ENCODE measurements at places on chromosomes 11 and 22.

DNA sequence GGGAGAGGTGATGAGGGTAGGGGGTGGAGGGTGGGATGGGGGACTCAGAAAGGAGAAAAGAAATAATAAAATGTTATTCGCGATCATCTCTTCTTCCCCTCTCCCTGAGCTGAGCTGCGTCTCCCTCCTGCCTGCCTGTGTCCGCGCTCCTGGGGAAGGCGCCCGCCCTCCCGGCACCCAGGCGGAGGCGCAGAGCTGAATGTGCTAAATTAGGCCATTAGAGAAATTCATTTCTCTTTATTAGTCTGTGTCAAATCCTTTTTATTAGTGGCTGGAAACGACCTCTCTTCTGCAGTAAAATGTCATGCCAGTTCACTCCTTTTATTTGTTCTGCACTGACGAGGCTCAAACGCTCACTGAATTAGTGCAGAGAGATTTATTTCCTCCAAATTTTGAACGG, 116.1 kb downstream of the FEZ1 start:
- no peak for DNase-seq

- no peak for DNase-seq
Observed at GRCh38 chr22:33570110-33570509, 350.2 kb downstream of the LARGE1 start.

DNA sequence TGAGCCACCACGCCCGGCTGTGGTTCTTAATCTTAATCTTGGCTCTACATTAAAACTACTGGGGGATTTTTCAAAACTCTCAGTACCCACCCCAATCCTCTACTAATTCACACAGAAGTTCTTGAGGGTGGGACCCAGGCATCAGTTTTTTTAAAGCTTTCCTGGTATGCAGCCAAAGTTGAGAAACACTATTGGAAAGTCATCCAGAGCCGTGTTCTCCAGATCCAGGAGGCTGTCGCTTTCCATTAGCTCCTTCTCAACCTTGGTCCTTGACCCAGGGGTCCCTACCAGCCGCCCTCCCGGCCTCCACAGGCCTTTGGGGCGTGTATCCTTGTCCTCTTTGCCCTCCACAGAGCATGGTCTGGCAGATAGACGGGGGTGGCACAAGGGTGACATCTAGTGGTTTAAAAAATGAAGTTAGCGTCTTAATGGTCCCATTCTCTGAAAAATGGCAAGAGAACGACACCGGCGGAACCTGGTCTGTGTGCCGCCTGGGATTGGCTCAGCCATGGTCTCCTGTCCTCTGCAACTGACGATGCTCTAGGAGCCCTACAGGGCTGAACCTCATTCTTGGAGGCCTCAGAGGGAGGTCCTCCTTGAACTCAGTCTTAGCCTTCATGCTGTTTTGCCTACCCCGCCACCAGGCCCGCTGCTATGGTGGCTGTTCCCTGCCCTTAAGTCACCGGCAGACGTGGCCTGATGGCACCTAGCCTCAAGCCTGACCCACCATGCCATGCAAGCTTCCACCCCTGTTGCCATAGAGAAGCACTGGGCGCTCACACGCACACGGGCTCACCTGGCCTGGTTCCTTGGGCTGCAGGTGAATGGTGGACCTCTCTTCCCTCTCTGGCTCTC, 152.0 kb upstream of the SYN3 start:
- peak; percentile 11 for DNase-seq

GRCh38 chr11:44852159-44852747, 98.4 kb downstream of the TP53I11 start:
- peak; percentile 28 for DNase-seq

DNA sequence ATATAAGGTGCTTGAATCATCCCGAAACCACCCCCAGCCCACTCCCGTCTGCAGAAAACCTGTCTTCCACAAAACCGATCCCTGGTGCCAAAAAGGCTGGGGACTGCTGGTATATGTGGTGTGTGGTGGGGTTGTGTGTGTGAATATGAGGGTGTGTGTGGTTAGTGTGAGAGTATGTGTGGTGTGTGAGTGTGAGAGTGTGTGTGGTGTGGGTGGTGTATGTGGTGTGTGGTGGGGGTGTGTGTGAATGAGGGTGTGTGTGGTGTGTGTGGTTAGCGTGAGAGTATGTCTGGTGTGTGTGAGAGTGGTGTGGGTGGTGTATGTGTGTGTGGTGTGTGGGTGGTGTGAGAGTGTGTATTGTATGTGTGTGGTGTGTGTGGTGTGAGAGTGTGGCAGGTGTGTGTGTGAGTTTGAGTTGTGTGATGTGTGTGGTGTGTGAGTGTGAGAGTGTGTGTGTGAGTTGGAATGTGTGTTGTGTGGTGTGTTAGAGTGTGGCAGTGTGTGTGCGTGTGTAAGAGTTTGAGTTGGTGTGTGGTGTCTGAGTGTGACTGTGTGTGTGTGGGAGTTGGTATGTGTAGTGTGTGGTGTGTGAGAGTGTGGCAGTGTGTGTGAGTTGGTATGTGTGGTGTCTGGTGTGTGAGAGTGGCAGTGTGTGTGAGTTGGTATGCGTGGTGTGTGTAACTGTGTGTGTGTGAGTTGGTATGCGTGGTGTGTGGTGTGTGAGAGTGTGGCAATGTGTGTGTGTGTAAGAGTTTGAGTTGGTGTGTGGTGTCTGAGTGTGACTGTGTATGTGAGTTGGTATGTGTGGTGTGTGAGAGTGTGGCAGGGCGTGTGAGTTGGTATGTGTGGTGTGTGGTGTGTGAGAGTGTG, 6.5 kb downstream of the UPK3A start:
- no peak for DNase-seq

DNA sequence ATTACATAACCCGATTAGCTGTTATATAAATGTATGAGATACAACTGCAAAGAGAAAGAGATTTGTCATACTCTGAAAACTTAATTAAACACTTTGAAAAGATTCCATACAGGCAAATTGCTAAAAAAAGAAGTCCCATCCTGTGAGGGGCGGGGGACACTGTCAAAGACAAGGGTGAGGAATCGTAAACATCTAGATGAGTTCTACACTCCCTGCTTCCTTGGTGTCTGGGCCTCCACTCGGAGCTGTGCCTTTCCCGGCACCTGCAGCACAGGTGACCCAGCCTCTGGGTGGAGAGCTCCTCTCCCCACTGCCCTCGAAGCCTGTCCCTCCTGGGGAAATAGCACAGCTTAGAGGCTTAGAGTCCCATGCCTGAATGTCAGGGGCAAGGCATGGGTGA, 69.2 kb upstream of the CRYBB3 start:
- DNase-seq = no peak

DNA sequence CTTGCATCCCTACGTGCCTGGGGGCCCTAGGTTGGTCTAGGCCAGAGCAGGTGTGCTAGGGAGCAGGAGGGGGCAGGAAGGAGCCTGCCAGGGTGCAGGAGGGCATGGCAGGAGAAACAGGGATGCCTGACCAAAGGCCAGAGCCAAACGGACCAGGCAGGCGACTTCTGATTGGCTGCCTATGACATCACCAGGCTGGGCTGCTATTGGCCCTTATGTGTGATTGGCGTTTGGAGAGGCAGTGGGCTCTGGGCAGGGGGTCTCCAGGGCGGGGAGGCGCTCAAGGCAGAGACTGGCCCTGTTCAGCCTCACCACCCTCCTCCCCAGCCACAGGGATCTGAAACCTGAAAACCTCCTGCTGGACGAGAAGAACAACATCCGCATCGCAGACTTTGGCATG, 44.4 kb downstream of the MOB2 start:
- peak; percentile 16 for DNase-seq

GRCh38 chr11:121576531-121576930, 123.8 kb upstream of the SORL1-AS1 start:
- no peak for DNase-seq

GRCh38 chr11:36657610-36658267, 59.7 kb upstream of the RAG2 start:
- DNase-seq = peak; percentile 4

- no peak for DNase-seq
Observed at GRCh38 chr11:36077886-36078685, 134.2 kb downstream of the LDLRAD3 start.

GRCh38 chr11:1083621-1084551, 9.2 kb downstream of the MUC2 start:
- no peak for DNase-seq

DNA sequence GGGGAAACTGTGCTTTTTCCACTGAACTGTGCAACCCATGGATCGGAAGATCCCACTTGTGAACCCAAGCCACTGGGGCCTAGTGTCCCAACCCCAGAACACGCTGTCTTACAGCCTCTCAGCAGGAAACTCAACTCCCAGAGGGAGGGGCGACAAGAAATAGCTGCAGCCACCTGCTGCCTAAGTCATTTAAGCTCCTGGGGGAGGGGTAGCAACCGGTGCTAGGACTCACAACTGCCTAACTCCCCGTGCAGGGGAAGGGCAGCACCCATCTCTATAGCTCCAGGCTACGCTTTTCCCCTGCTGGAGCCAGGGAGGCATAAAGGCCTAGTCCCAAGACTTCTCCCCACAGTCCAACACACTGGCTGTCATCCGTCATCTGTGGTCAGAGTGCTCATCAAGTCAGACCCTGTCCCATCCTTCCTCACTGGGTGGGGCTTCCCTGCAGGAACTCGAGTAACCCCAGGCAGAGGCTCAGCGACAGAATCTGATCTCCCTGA, 363.0 kb downstream of the LUZP2 start:
- no peak for DNase-seq

- no peak for DNase-seq
Observed at GRCh38 chr11:117871784-117872183, 4.7 kb downstream of the FXYD6 start.

- peak; percentile 18 for DNase-seq
Observed at GRCh38 chr11:78265326-78265725, 76.6 kb downstream of the USP35 start.

- peak; percentile 67 for DNase-seq
Observed at GRCh38 chr22:19571207-19571795, 47.1 kb upstream of the CLDN5 start.

GRCh38 chr11:95135155-95135554, 45.5 kb downstream of the ENDOD1 start:
- no peak for DNase-seq

DNA sequence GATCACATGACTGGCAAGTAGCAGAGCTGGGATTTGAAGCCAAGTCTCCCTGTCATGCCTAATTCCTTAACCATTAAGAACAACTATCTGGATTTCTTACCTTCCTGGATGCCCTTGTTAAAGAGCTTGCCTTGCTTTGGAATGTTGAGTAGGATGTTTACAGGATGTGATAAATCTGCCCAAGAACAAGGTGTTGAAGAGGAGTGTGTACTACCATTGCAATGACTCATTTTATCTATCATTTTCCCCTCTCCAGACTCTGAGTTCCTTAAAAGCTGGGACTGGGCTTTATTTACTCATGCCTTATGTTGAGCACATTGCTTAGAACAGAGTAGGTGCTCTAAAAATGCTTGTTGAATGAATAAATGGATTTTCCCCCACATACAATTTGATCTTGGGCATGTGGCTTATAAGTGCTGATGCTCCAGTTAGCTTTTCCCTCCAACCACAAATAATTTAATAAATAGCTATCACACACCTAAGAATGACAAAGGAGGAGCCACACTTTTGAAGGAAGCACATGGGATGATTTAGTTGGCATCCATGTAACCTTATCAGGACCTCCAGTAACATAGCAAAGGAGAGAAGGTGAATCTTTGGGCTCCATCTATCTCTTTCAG, 268.6 kb upstream of the SESN3 start:
- DNase-seq = no peak

DNA sequence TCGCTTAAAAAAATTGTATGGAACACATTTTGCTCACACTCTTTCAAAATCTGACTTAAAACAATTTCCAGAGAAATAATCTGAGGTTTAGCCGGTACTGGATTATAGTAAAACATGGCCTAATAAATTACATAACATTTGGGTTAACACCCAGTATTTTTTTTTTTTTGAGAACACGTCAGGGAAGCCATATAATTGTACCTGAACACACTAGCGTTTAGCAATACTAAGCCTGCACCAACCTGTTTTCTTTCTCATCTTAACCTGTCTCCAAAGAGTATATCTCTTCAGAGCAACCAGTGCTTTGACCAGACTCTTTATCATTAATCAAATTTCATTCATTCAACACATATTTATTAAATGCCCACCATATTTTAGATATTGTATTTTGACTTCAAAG, 2.0 kb upstream of the POGLUT3 start:
- DNase-seq = no peak

DNA sequence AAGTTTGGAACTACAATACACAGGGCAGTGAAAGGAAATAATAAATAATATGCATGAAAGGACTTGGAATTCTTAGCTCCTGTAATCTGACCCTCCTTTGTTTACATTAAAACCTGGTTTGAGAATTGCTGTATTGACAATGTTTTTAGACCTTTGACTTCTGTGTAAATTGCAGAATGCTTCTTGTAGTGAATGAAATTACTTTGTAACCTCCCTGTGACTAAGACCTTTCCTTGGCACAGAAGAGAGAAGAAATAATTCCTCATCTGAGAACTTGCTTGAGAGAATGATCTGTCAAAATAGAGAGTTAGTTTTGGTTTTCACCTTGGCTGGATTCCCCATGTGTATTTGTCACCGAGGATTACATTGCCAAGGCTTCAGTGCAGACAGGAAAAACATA, 640.0 kb upstream of the ANO5 start:
- no peak for DNase-seq

DNA sequence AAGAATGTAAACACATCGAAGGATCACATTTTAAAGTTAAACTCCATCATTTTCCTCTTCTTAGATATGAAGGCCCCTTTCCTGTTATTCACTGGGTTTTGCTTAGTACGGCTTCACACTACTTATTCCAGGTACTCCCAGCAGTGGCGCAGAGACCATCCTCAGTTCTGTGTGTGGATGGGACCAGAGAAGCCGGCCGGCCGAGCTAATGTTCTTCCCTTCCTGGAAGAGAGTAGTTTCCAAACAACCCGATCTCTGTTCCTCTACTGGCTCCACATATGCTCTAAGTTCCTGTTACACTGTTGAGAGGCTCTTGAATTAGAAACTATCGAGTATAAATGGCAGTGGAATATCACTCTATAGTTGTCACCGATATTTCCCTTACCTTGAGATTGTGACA, 684 bp upstream of the NFRKB start:
- DNase-seq = no peak

Data from iris pigment epithelial cell (primary cell).